ENCODE measurements at places on chromosomes 7 and 10. TPM values are rescaled to one million over a fixed set of nuclear protein-coding genes. Genes with fewer than 3 reads are reported as not detected.
A peak's percentile ranks its signal among the peaks of the same experiment; 100 is the strongest.

DNA sequence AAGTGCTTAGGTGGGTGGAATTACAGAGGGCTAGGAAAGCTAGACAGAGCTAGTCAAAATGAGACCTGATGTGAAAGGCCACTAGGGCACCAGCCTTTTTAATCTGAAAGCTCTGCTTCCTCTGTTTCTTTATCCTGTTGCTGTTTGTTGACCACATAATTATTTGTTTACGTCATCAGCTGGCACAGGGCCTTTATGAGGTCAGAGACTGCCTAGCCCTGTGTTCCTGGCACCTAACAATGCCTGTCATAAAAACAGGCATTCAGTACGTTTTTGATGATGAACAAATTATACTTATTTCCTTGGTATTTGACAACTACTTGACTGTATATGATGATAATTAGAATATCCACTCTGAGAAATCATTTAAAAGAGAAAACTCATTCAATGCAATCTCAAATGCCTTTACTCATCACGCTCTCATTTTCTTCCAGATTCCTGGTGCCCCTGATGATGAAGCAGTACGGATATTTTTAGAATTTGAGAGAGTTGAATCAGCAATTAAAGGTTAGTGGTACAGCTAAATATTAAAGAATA lies 26.0 kb downstream of the RBM17 start:
- H3K4me1 ChIP-seq, result no peaks in the 10 kb centered on the region
- peak; percentile 57 for DNase-seq
- H3K27ac ChIP-seq, result peak overlapping the region; percentile 40
- H3K27me3 ChIP-seq, result no peaks in the 10 kb centered on the region
- no peaks in the 10 kb centered on the region for H3K36me3 ChIP-seq

- no peaks in the 10 kb centered on the region for H3K4me1 ChIP-seq
- no peak overlapping the region for H3K4me3 ChIP-seq
- H3K36me3 ChIP-seq, result no peaks in the 10 kb centered on the region
- no peak overlapping the region for H3K27ac ChIP-seq
- H3K27me3 ChIP-seq, result no peaks in the 10 kb centered on the region
Observed at GRCh38 chr7:106415433-106415832, 130.7 kb upstream of the NAMPT start.

DNA sequence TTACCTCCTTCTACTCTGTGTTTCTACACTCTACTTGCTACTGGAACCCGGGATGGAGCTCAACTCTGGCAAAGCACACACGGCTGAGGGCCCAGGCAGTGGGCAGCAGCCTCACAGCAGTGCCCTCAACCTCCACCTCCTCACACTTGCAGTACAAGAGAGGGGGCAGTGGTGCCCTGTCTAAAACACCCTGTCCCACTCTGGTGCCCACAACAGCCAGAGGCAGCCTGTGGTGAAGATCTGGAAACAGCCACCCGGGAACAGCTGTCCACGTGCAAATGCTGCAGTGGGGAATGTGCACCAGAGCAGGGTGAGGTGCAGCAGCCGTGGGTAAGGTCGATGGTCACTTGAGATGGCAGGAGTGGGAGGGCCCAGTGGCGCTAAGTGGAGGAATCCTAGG lies 13.7 kb downstream of the MAT1A start:
- H3K4me3 ChIP-seq, result no peak overlapping the region
- no peaks in the 10 kb centered on the region for H3K4me1 ChIP-seq
- H3K27ac ChIP-seq, result no peak overlapping the region
- DNase-seq, result no peak
- no peaks in the 10 kb centered on the region for H3K36me3 ChIP-seq

- H3K4me1 ChIP-seq, result peaks cover 7% of the 10 kb centered on the region
- no peak overlapping the region for H3K27ac ChIP-seq
- H3K27me3 ChIP-seq, result no peaks in the 10 kb centered on the region
- no peaks in the 10 kb centered on the region for H3K36me3 ChIP-seq
- no peak overlapping the region for H3K4me3 ChIP-seq
Observed at GRCh38 chr10:7956508-7956907, 98.0 kb upstream of the GATA3 start.

- H3K27ac ChIP-seq, result no peak overlapping the region
- no peak overlapping the region for H3K4me3 ChIP-seq
- H3K36me3 ChIP-seq, result no peaks in the 10 kb centered on the region
- no peaks in the 10 kb centered on the region for H3K4me1 ChIP-seq
Observed at GRCh38 chr10:110017907-110018306, 10.1 kb downstream of the ADD3 start.

GRCh38 chr10:122981066-122981464 lies 864 bp downstream of the PSTK start:
- H3K36me3 ChIP-seq, result no peaks in the 10 kb centered on the region
- no peak for DNase-seq
- H3K27me3 ChIP-seq, result no peaks in the 10 kb centered on the region
- H3K4me1 ChIP-seq, result no peaks in the 10 kb centered on the region
- no peak overlapping the region for H3K27ac ChIP-seq

GRCh38 chr10:56880606-56881005 lies 519.5 kb upstream of the ZWINT start:
- no peaks in the 10 kb centered on the region for H3K36me3 ChIP-seq
- no peak overlapping the region for H3K27ac ChIP-seq
- no peaks in the 10 kb centered on the region for H3K4me1 ChIP-seq

DNA sequence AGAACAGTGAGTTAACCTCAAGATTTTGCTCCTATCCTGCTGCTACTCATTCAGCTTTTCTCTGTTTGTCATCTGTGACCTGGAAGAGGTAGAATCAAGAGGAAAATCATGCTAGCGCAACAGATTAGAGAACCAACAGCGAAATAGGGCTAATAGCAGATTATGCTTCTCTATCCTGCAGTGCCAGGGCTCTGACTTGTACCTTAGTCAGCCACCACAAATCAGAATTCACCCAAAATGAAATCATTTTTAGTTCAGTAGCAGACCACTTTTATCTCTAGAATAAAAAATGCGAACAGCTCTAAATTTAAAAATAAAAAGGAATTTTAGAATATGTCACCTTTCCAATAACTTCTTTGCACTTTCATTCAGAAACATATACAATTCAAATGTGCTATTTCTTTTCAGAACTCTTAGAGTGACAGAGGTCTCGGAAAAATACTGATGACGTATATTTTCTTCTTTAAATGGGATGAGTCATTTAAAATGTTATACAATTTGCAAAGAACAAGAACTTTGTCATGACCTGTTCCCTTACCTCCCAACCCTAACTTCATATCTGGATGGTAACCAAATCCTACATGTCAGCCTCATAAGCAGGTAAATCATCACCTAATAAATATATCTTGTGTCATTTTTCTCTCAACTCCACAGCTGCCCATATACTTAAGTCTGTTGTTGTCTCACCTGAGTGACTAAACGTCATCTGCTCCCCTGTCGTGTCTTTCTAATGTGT lies 896.4 kb downstream of the PCDH15 start:
- no peaks in the 10 kb centered on the region for H3K36me3 ChIP-seq
- no peaks in the 10 kb centered on the region for H3K4me1 ChIP-seq
- H3K27me3 ChIP-seq, result no peaks in the 10 kb centered on the region
- no peak for DNase-seq
- H3K4me3 ChIP-seq, result no peak overlapping the region

DNA sequence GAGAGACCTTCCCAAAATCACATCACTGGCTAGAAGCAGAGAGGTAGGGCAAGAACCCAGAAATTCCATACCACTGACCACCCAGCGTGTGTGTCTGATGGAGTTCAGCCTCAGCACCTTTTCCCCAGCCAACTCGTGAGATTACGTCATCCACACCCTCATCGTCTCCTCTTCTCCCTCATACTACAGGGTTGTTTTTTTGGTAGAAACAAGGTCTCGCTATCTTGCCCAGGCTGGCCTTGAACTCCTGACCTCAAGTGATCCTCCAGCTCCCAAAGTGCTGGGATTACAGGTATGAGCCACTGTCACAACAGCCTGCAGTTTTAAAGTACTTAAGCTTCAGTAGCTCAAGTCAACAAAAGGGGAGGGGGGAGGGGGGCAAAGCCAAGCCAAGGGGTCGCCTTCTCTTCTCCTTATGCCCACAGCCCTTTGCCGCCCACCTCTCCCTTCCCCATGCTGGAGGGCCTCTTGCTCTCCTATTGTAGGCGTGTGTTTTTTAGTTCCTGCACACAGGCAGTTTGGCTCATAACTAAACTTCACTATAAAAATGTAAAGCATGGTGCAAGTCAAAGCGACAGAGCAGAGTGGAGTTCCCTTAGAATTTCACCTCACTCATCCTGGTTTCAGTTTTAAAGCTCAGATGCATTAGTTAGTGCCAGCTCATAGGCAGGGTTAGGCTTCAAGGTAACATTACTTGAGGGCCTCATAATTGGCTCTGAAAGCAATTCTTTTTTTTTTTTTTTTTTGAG lies 5.2 kb upstream of the PRDX3 start:
- DNase-seq, result no peak
- H3K27ac ChIP-seq, result no peak overlapping the region
- no peaks in the 10 kb centered on the region for H3K27me3 ChIP-seq
- no peak overlapping the region for H3K4me3 ChIP-seq

DNA sequence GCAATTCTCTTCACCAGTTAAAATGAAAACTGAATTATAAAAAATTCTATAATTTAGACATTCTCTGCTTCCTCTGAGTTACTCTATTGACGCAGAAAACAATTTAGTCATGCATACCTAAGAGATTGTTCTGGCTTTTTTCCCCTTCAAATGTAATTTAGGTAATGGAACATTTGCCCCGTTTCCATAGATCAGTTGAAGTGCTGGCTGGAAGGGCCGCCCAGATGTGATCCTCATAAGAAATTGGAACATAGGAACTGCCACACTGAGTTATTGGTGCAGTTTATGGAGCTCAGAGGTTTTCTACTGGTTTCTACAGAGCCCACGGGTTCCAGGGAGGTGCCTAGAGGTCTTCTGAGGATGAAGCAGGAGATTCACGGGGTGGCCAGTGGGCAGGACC lies 581.7 kb downstream of the SDK1 start:
- H3K36me3 ChIP-seq, result no peaks in the 10 kb centered on the region
- H3K4me3 ChIP-seq, result no peak overlapping the region
- no peak for DNase-seq
- no peaks in the 10 kb centered on the region for H3K27me3 ChIP-seq

GRCh38 chr7:99180067-99180650 lies 27.8 kb downstream of the KPNA7 start:
- no peak for DNase-seq
- no peaks in the 10 kb centered on the region for H3K4me1 ChIP-seq
- no peaks in the 10 kb centered on the region for H3K36me3 ChIP-seq
- H3K4me3 ChIP-seq, result no peak overlapping the region
- H3K27me3 ChIP-seq, result no peaks in the 10 kb centered on the region

DNA sequence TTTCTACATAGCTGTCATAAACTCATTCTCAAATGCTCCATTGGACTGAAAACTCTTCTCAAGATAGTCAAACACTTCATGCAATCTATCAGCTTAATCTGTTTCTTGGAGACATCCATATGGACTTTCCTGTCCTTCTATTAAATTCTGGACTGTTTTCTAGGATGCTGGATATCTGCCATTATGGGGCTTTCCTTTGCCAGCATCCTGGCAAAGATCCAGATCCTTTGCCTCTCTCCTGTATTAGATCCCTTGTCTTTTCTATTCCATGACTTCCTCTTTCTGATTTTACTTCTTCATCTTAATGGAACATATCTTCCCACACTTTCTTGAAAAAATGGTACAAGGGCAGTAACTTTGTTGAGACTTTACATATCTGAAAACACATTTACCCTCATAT lies 35.9 kb upstream of the SKAP2 start:
- no peaks in the 10 kb centered on the region for H3K4me1 ChIP-seq
- no peak overlapping the region for H3K4me3 ChIP-seq
- DNase-seq, result no peak
- no peaks in the 10 kb centered on the region for H3K36me3 ChIP-seq

DNA sequence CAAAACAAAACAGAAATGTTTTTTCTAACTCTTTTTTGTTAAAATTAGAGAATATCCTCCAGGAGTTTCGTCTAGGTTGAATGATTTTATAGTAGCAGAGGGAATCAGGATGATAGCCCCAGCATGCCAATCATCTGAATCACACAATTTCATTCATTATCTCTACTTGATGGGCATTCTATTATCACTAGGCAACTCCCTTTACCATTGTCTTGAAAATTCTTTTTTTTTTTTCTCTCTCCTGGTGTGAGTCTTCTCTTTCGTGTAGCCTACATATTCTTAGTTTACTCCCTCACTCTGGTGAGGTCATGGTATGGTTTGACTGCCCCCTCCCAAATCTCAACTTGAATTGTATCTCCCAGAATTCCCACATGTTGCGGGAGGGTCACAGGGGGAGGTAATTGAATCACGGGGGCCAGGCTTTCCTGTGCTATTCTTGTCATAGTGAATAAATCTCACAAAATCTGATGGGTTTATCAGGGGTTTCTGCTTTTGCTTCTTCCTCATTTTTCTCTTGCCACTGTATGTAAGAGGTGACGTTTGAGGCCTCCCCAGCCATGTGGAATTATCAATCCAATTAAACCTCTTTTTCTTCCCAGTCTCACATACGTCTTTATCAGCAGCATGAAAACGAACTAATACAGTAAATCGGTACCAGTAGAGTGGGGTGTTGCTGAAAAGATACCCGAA lies 105.0 kb downstream of the OTUD1 start:
- H3K27ac ChIP-seq, result no peak overlapping the region
- no peaks in the 10 kb centered on the region for H3K36me3 ChIP-seq
- no peaks in the 10 kb centered on the region for H3K27me3 ChIP-seq

- H3K4me3 ChIP-seq, result no peak overlapping the region
- no peaks in the 10 kb centered on the region for H3K36me3 ChIP-seq
- H3K27me3 ChIP-seq, result no peaks in the 10 kb centered on the region
- H3K27ac ChIP-seq, result no peak overlapping the region
Observed at GRCh38 chr7:26593393-26593792, 271.0 kb downstream of the SKAP2 start.

DNA sequence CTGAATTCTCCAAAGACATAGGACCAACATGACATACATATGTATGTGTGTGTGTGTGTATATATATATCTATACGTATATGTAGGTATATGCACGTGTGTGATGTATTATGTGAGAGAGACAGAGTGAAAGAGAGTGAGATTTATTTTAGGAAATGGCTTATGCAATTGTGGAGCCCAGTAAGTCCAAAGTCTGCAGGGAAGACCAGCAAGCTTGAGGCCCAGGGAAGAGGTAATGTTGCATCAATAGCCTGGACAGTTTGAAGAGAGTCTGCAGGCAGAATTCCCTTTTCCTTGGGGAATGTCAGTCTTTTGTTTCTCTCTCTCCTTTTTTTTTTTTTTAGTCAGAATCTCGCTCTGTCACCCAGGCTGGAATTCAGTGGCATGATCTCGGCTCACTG lies 33.0 kb upstream of the CARD11 start:
- no peak overlapping the region for H3K27ac ChIP-seq
- DNase-seq, result no peak
- H3K4me3 ChIP-seq, result no peak overlapping the region
- H3K36me3 ChIP-seq, result no peaks in the 10 kb centered on the region

CALHM1 gene
- total RNA-seq, result not detected

ANLN gene
- total RNA-seq, result 0.55 TPM

PNLIPRP3 gene
- not detected for total RNA-seq

NFKB2 gene
- total RNA-seq, result 61.7 TPM

C10orf62 gene
- total RNA-seq, result not detected

MMP21 gene
- total RNA-seq, result not detected

EEF1AKMT2 gene
- total RNA-seq, result 52.9 TPM

SPDYE6 gene
- not detected for total RNA-seq

Measured in uterus (tissue), 4 donors.